ENCODE measurements at places on chromosomes 7 and 10.

- no peak for DNase-seq
Observed at GRCh38 chr10:20334559-20334958, 518.3 kb downstream of the PLXDC2 start.

DNA sequence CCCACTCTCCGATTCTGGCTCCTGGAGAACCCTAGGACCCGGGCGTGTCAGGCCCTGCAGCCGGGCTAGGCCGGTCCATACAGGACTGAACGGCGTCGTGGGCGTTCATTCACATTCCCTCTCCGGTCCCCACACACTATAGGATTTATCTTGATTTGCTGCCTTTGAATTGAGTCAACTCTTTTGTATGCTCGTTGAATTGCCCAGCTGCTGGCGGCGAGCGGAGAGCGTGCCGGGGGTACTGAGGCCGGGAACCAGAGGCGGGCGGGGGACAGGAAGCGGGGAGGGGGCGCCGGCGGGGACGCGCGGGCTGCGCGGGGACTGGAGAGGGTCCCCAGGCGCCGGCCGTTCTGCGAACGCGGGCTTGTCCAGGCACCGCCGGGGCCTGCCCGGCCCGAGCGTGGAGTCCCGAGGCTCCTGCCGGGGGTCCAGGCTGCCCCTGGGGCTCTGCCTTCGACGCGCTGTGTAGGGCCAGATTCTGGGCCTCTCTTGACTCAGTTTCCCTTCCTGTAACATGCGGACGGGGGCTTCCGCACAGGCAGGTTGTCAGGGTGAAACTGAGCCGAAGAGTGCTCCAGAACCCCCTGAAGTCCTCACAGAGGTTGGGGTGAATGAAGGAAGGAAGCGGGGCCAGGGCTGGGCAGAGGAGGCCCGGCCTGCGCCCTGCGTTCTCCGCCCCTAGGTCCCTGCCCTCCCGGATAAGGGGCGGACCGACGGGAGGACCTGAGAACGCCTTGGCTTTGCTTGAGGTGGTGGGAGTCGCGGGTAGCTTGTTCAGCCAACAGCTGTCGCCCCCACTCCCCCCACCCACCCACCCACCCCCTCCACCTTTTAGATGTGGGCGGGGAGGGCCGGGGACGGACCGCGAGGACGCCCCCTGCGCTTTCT, 769 bp upstream of the ELFN1 start:
- DNase-seq = no peak

GRCh38 chr7:99086944-99087343, 57.0 kb downstream of the SMURF1 start:
- no peak for DNase-seq

GRCh38 chr7:45915606-45916005, 5.5 kb downstream of the IGFBP3 start:
- no peak for DNase-seq

GRCh38 chr7:44267719-44268421, 57.5 kb downstream of the CAMK2B start:
- DNase-seq = no peak

- no peak for DNase-seq
Observed at GRCh38 chr10:6146921-6147320, 55.8 kb upstream of the PFKFB3 start.

DNA sequence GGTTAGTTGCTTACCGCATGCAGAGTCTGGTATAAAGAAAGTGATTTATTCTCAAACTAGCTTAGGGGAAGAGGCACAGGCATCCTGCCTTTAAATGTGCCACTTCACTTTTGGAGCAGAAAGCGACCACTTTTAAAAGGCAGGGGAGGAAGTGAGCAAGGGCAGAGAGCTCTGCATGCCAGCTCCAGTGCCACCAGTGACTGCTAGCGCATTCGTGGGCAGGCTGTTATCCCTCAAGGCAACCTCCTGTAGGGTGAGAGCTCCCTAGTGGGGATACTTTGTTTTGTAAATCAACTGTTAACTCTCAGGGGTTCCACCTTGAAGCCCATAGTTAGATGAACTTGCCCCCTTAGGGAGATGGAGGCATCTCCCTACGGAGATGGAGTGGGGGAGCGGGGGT, 29.4 kb upstream of the GRB10 start:
- DNase-seq = no peak

DNA sequence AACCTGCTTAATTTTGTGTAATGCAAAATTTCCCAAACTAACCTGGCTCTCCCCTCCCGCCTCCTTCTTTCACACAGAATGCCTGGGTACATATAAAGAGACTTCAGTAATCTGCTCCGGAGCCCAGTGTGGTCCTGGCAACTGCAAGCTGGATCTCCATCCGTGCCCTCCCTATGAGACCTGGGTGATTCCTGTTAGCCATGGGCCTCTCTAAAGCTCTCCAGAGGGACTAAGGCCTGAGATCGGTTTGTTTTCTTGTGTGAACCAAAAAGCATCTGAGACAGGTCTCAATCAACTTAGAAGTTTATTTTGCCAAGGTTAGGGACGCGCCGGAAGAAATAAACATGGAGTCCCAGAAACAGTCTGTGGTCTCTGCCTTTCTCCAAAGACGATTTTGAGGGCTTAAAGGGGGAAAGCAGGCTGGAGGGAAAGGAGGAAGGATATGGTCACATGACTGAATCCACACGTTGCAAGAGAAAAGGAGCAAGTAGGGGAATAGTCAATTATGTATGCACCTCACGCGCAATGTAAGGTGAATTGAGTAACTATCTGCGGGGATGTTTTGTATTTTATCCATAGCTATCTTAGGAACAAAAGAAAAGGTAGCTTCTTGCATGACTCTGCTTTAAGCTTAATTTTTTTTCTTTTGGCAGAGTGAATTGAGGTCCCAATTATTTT, 46.2 kb upstream of the CCDC3 start:
- DNase-seq = no peak

GRCh38 chr7:30330134-30331111, 46.0 kb downstream of the ZNRF2 start:
- no peak for DNase-seq

DNA sequence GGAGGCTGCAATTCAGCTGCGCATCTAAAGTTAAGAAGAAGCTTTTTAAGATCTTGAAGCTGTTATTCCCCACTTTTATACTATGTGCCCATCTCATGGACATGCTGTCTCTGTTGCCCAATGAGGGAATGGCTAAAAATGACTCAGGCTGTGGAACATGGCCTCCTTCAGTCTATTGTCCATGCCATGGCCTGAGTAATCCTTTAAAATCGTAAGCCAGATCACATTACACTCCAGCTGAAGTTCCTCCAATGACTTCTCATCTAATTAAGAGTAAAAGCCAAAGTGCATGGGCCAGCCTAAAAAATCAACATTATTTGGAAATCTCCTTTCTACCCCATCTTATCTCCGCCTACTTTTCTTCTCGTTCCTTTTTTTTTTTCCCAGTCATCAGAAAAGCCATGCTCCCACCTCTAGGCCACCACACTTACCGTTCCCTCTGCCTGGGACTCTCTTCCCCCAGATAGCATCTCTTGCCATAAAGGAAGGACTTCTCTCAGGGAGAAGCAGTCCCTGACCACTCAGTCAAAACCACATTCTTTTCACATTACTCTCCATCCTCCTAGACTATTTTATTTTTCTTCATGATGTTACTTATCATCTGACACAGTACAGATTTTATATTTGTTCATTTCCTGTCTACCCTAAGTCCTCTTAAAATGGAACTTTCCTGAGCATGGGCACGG, 337.4 kb downstream of the PRPF18 start:
- no peak for DNase-seq

GRCh38 chr7:42076870-42077269, 160.1 kb downstream of the GLI3 start:
- DNase-seq = no peak

DNA sequence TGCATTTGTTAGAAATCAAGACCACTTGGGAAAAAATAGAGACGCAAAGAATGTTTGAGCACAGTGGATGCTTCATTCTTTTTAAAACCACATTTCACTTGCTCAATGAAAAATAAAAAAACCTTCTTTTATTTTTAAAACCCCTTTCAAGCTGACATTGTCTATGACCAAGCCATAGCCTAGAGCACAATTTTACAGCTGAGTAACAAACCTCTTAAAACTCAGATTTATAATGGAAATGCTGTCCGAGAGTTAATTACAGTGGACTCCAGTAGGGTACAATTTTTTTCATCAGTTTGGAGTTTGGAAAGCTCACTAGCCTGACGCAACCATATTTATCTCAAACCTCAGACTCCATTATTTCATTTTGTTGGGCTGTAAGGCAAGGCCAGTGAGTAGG, 116.3 kb downstream of the RNLS start:
- no peak for DNase-seq

DNA sequence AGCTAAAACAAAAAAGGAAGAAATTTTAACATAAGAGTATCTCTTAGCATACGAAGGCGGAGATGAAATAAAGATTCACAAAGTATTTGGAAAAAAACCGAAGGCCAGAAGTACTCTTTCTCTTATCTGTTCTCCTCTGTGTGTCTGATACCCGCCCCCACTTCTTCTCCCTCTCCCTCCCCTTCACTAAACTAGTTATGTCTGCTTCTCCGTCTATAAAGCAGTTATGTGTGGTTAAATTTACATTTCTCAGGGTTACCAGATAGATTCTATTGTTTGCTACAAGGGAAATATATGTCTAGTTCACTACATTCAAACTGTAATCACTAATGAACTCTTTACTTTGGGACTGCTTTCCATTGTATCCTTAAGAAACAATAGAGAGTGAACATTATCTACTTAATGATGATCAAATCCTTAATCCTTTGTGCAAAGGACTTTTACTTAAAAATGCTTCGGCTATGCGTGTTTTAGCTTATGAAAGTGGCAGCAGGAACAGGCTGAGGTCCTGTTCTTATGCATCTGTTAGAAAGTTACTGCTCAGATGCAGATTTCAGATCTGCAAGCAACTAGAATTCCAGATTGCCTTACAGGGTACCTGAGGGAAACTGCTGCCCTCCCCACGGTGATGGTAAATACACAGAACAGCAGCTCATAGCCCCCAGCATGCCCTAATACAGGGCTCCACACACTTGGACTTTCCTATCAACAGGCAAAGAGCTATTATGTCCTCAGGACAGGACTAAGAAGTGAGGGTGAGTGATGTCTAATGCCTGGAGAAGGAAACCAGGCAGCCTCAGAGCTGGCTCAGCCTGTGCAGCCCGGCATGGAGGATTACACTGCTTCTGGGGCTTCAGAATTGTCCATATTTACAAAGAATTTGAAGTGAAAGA, 273.3 kb downstream of the FZD1 start:
- DNase-seq = no peak

GRCh38 chr10:3104251-3104918, 37.0 kb downstream of the PFKP start:
- DNase-seq = no peak

GRCh38 chr7:139481364-139481763, 2.1 kb downstream of the KLRG2 start:
- DNase-seq = no peak

DNA sequence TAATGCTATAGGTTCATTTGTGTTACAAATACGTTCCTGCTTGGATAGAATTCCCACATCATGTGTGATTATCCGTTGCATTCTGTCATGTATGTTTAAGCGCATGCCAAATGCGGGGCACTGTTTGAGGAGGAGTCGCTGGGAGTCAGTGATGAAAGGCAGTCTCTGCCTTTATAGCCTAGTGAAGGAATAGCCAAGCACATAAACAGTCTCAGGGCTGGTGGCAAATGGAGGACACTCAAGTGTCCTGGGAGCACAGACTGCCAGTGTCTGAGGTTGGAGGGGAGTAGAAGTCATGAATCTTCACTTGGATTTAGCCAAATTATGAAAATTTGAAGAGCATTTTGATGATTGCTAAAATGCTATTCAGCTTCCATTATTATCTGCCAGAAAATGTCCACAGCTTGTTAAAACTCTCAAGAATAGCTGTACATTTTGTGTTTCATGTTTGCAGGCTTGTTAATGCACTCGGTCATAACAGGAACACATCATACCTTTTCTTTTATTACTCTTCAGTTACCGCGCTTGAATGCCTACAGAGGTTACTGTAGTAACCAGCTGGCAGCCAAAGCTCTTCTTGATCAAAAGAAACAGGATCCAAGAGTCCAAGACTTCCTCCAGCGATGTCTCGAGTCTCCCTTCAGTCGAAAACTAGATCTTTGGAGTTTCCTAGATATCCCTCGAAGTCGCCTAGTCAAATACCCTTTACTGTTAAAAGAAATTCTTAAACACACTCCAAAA, 41.6 kb downstream of the NET1 start:
- no peak for DNase-seq

DNA sequence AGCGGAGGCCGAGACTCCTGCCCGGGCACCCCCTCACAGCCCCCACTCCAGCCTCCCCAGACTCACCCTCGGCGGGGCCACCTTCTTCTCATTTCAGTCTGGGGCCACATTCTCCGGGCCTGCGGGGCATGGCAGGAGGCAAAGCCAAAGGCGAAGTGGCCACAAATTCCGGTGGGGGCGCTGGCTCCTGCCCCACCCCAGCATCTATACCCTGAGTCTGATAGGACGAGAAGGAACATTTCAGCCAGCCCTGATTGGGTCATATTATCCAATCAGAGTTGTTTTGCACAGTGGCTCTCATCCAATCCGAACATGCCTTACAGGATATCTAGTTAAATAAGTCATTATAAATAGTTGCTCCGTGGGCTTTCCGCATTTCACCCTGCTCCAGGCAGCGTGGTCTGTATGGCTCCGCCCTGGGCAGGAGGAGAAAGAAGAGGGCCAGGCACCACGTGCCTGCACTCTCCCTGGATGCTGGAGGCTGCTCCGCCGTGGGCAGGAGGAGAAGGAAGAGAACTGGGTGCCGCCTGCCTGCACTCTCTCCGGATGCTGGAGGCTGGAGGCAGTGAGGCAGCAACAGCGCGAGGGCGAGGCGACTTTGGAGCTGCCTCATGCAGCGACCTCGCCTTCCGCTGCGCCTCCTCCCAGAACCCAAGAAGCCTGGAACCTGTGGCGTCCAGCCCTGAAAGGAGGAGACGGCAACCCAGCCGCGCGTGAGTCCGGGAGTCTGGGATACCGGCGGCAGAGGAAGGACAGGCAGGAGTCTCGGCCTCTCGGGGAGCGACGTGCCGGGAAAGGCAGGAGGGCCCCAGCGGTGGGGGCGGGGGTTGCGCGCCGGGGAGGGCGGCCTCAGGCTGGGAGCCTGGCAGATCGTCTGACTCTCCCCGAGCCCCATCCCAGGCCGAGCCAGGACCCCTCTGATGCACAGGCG, 162.9 kb downstream of the ZNF33B start:
- DNase-seq = no peak

- DNase-seq = no peak
Observed at GRCh38 chr7:120180221-120180620, 92.8 kb upstream of the KCND2 start.

- DNase-seq = no peak
Observed at GRCh38 chr10:92395271-92395670, 104.3 kb downstream of the MARCHF5 start.

GRCh38 chr7:69166979-69167516, 431.2 kb upstream of the AUTS2 start:
- no peak for DNase-seq

- no peak for DNase-seq
Observed at GRCh38 chr10:72682638-72683037, 9.3 kb upstream of the MCU start.

GRCh38 chr10:108629834-108630233, 1293.5 kb downstream of the XPNPEP1 start:
- DNase-seq = no peak

GRCh38 chr7:159145490-159145855, 806 bp upstream of the VIPR2 start:
- no peak for DNase-seq

GRCh38 chr10:61463035-61463909, 10.1 kb upstream of the TMEM26 start:
- no peak for DNase-seq

GRCh38 chr7:34761627-34762026, 103.6 kb downstream of the NPSR1 start:
- DNase-seq = no peak

GRCh38 chr7:141053626-141054025, 20.2 kb upstream of the TMEM178B start:
- DNase-seq = no peak
